DMS153 (cell line): ENCODE measurements at places on chromosomes 4 and X.

DNA sequence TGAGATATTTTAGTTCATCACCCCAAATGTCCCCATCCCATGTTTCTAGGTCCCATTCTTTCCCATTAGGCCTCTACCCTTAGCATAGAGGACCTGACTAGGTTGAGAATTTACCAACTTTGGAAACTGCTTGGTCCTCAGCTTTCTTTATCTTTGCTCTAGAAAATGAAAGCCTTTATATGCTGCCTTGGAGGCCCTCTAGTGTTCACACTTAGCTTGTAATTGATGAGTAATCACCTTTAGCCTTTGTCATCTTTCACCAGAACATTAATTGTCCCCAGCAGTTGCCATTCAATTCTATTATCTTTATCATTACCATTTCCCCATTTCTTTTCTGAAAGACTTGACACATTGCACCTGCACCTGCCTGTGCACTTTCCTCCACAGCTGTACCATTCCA, 589.2 kb upstream of the NR3C2 start:
- DNase-seq: no peak

- no peak for DNase-seq
Observed at GRCh38 chr4:31949045-31949444, 1228.9 kb downstream of the PCDH7 start.

- no peak for DNase-seq
Observed at GRCh38 chr4:116499-116898, 7.8 kb upstream of the ZNF718 start.

- no peak for DNase-seq
Observed at GRCh38 chrX:9466124-9466495, 1.3 kb downstream of the TBL1X start.

GRCh38 chrX:30713061-30713525, 59.9 kb downstream of the GK start:
- peak; percentile 27 for DNase-seq

GRCh38 chr4:91288702-91289311, 1015.0 kb upstream of the GRID2 start:
- peak; percentile 65 for DNase-seq

DNA sequence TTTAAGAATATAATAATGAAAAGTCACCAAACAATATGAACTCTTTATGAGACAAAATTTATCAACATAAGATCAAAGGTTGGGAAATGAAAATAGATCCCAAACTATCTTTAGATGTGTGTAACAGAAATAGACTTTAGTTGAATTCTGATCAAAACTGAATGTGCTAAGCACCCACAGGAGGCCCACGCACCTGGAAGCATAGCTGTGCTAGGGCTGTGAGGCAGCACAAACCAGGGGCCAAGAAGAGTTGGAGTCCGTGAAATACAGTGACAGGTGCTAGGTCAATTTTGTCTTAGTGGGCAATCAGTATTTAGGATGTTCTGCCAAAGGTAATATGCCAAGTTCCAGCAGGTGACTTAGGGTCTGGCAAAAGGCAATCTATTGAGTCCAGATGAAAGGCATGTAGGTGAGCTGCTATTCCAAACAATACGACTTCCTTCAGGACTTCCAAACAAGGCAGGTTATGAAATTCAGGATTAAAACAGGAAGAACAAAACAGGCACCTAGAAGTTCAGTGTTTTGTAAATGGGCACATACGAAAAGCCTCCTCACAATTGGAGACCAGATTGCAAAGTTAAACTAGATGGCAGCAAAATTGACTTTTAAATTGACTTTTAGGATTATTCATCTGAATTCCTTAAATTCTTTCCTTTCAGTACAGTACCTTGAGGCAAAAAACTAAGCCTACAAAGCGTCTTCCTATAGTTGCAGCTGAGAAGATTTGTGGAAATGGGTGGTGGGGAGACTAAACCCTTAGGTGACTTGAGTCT, 4.7 kb upstream of the PCDH18 start:
- no peak for DNase-seq

DNA sequence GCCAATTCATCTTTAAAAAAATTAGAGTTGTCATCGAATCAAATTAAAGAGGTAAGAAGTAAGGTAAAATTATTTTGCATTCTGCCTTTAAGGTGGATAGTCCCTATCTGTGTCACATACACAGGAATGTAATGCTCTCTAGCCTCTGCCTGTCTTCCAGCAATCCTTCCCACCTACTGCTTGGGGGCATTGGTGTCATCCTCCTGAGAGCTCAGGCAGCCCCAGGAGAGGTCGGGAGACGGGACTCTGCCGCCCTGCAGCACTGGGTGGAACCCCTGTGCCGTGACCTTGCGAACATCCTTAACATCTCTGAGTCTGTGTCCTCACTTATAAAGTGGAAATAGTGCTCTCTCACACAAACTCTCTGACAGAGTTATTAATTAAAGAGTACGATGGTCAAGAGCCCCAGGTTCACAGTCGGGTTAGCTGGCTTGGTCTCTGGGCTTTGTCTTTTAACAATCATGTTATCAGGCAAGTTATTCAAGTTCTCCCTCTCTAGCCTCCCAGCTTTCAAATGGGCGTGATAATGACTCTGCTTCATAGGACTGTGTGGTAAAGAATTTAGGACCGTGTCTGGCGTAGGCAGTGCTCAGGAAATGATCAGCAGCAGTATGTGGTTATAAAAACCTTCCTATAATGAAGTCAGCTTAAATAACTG, 10.2 kb downstream of the TLR3 start:
- DNase-seq: no peak

DNA sequence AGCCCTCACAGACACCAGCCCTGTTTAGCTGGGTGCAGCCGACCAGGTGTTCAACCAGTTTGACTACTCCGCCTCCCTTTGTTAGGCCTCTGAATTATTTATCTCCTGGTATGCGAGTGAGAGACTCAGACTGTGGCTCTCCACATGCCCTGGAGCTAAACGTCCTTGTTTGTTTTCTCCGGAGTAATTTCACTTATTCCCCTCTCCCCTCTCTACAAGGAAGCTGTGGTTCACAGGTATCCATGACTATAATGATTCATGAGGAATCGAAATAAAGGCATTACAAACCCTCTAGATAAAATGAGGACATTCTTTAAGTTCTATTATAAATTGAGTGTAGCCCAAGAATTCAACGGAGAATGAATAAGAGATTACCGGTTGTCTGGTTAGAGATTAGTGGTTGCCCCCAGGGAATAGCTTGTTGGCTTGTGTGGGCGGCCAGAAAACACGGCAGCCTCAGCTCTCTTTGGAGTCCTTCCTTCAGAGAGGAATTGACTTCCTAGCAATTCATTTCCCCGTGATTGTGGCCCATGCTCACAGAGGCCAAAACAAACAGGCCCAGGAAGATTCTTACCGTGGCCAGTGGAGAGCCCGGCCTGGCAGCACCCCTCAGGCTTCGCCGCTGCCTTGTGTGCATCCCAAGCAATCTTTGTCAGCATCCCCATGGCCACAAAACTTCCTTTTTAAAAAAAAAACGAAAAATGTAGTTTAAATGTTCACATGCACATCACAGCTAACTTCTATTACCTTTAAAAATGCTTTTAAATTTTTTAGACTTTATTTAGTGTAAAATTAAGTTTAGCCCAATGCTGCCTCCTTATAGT, 60.2 kb upstream of the CBR4 start:
- peak; percentile 97 for DNase-seq

DNA sequence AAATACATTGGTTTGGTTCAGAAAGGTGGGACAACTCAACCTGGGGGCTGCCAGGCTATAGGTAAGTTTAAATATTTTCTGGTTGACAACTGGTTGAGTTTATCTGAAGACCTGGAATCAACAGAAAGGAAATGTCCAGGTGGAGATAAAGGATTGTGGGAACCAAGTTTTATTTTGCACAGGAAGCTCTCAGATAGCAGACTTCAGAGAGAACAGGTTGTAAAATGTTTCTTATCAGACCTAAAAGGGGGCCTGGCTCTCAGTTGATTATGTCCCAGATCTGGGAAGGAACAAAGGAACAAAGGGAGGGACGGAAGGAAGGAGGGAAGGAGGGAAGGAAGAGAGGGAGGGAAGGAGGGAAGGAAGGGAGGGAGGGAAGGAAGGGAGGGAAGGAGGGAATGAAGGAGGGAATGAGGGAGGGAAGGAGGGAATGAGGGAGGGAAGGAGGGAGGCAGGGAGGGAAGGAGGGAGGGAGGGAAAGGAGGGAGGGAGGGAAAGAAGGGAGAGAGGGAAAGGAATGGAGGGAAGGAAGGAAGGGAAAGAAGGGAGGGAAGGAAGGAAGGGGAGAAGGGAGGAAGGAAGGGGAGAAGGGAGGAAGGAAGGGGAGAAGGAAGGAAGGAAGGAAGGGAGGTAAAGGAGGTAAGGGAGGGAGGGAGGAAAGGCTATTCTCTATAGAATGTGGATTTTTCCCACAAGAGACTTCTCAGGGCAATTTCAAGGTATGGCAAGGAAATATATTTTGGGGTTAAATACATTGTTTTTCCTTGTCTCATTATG, 186.7 kb downstream of the DHRSX start:
- no peak for DNase-seq

- no peak for DNase-seq
Observed at GRCh38 chr4:40626183-40626990, 3.3 kb downstream of the RBM47 start.

DNA sequence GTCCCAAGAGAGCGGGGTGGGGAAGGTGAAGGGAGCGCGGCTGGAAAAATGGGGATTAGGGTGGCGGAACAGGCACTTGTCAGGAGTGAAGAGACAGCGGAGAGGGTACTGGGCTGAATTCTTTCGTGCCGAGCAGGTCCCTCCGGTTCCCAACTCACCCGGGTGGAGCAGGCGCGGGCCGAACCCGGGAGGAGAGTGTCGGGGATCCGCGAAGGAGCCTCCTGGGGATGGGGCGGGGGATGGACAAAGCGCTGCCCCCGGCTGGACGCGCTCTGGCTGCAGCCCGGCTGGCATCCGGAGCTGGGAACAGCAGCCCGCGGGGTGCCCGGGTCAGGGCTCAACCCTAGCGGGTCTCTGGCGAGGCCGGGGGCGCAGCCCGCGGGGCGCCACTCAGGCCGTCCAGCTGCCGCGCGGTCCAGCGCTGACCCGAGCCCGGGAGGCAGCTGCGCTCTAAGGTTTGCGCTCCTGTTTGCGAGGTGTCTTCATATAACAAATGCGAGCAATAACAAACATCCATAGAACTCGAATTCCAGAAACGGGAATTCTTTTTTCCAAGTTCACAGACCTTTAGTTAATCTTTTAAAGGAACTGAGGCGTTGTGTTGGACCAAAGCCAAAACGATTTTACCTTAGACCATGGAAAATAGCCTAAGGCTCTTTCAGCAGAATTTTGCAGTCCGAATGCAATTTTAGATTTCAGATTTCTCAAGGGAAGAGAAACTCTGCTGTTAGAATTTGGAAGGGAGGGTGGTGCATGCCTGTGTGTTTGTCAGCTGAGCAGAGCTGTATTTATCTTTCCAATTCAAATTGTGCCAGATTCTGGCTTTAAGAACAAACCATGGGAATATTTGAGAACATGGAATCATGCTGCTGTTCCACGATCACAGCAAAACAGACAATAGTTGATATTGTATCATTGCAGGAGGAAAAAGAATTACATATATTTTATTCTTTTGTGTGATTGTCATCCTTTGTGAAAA, 744 bp downstream of the NPY5R start:
- no peak for DNase-seq

DNA sequence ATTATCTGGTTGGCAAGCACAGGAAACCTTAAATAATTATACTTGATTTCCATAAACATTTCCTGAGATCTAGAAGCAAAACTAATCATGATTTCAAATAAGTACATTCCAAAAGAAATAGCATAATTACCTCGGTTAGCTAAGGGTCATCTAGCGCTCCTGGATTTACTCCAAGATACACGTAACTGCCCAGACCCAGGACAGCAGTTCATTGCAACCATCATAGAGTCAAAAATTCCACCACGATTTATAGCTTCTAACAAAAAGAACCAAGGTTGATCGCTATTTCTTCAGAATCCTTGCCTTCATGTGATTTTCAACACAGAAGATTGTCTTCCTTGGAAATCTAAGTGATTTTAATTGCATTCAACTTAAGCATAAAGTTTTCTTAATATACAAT, 1235.5 kb upstream of the TENM3 start:
- no peak for DNase-seq

- DNase-seq: no peak
Observed at GRCh38 chrX:104913348-104913747, 307.1 kb downstream of the TEX13A start.

DNA sequence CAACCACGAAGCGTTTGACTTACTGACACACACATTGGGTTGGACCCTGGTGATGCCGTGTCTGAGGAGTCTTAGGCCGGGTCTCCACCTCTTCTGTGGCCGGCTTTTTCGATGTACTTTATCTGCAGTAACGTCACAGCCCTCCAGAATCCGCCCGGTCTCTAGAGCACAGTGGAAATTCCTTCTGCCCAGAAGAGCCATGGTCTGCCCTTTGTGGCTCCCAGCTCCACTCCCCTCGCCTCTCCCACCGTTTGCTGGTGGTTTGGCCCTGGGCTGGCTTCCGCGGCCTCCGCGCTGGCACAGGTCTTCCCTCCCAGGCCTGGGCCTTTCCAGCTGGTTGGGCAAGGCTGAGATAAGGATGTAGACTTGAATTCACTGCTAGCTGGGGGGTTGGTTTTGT, 4.3 kb downstream of the MAEA start:
- DNase-seq: no peak

- no peak for DNase-seq
Observed at GRCh38 chr4:96431094-96431493, 591.2 kb downstream of the PDHA2 start.

- DNase-seq: no peak
Observed at GRCh38 chr4:72842323-72842722, 227.2 kb downstream of the COX18 start.

DNA sequence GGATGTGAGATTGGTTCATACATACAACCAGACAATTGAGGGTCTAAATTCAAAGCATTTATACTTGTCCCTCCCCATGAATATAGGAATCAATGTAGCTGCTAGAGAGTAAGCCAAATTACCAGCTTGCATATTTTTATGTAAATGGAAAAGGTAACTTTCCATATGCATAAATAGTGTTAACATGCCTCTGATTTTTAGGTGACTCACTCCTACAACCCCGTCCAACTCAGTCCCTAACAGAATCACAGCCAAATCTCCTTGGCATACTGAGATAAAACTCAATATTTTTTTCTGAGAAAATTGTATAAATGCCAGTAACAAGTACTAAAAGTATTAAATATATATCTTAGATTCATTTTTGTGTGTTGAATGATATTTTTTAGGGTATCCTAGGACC, 67.2 kb downstream of the INPP4B start:
- no peak for DNase-seq

GRCh38 chrX:6748595-6748994, 213.7 kb upstream of the VCX3A start:
- DNase-seq: no peak

DNA sequence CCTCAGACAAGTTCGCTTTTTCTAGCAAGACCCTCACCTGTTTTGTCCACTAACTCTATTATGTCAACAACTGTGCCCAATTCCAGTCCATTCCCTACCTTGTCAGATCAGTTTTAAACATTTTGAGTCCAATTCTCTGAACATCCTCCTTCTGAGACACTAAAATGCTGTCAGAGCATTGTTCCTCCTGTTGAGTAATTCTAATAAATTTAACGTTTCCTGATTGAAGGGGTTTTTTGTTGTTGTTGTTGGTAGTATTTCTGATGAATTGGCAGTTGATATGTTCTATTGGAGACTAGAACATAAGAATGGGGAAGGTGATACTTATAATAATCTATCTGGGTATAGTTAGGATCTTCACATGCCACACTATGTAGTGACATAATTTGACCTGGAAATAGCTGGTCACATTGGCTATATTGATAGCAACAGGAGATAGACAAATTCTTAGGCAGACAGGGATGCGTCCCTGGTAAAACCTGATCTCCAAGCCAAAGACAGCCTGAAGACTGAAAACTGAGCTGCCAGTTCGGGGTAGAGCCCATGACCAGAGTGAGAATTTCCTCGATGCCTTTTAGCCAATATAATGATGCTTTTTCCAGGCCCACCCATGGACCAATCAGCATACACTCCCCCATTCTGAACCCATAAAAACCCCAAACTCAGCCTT, 12.4 kb upstream of the CXCL2 start:
- no peak for DNase-seq
